ENCODE measurements at places on chromosomes 4 and X.

GRCh38 chrX:5180135-5180741, 1048.4 kb downstream of the NLGN4X start:
- no peak for DNase-seq

- no peak for DNase-seq
These were observed 693 bp downstream of the ATP10D start for GRCh38 chr4:47485768-47486167.

DNA sequence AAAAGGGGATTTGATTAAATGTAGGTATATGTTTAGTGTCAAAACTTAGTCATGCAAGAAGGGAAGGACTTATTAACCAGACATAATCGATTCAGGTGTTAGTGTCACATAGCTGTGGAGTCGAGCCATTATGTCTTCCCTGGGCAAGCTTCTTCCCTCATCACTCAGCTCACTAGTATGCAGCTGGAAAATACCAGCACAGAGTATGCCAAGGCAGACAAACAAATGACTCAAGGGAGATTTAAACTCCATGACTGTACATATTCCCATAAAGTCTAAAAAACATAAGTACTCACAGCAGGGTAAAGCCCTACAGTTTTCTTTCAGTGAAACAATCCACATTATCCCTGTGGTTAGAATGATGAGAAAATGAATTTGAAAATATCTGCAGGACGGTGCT, 304.5 kb downstream of the CBLL2 start:
- DNase-seq, result no peak

GRCh38 chr4:10086506-10087120, 30.0 kb downstream of the WDR1 start:
- no peak for DNase-seq

DNA sequence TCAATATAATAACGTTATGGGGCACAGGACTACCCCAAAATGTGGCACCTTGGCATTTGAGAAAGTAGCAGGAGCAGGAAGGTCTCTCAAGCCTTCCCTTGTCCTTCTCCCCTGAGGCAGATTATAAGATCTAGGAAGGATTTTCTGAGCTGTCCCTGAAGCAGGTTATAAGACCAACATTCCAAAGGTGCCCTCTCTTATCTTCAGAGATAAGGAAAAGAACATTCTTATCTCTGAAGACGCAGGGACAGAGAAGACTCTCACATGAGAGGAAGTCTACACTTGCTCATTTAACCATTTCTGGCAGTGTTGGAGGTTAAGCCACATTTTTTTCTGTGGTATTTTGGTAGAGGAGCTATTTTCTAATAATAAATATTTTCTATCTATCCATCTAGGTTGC, 437.9 kb upstream of the MAOA start:
- no peak for DNase-seq

- no peak for DNase-seq
These were observed 9.8 kb downstream of the LAMP2 start for GRCh38 chrX:120459309-120459708.

- DNase-seq, result no peak
These were observed 28.8 kb downstream of the FGFR3 start for GRCh38 chr4:1821679-1822567.

DNA sequence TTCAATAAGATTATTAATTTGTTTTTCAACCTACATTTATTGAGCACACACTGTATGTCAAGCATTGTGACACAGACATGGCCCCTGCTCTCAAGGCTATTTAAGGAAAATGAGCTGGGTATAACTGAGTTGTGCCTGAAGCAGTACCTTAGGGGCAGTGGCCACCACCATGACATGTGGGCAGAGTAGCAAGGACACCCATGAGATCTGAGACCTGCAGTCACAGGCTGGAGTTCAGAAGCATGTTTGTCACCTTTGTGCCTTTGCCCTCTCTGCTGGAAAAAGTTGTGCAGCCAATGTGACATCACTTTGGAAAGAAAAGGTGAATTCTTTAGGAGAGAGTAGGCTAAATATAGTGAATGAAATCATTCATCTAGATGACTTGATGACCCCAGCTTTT, 501.3 kb downstream of the BCOR start:
- DNase-seq, result no peak

- DNase-seq, result no peak
These were observed 74.7 kb downstream of the CEP44 start for GRCh38 chr4:174358410-174358809.

DNA sequence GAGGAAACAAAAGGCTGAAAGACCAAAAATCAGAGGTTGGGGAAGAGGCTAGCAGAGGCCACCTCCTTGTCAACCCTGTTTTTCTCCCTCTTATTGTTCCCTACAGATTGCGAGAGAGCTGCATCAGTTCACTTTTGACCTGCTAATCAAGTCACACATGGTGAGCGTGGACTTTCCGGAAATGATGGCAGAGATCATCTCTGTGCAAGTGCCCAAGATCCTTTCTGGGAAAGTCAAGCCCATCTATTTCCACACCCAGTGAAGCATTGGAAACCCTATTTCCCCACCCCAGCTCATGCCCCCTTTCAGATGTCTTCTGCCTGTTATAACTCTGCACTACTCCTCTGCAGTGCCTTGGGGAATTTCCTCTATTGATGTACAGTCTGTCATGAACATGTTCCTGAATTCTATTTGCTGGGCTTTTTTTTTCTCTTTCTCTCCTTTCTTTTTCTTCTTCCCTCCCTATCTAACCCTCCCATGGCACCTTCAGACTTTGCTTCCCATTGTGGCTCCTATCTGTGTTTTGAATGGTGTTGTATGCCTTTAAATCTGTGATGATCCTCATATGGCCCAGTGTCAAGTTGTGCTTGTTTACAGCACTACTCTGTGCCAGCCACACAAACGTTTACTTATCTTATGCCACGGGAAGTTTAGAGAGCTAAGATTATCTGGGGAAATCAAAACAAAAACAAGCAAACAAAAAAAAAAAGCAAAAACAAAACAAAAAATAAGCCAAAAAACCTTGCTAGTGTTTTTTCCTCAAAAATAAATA, 179.9 kb downstream of the AR start:
- DNase-seq, result no peak

DNA sequence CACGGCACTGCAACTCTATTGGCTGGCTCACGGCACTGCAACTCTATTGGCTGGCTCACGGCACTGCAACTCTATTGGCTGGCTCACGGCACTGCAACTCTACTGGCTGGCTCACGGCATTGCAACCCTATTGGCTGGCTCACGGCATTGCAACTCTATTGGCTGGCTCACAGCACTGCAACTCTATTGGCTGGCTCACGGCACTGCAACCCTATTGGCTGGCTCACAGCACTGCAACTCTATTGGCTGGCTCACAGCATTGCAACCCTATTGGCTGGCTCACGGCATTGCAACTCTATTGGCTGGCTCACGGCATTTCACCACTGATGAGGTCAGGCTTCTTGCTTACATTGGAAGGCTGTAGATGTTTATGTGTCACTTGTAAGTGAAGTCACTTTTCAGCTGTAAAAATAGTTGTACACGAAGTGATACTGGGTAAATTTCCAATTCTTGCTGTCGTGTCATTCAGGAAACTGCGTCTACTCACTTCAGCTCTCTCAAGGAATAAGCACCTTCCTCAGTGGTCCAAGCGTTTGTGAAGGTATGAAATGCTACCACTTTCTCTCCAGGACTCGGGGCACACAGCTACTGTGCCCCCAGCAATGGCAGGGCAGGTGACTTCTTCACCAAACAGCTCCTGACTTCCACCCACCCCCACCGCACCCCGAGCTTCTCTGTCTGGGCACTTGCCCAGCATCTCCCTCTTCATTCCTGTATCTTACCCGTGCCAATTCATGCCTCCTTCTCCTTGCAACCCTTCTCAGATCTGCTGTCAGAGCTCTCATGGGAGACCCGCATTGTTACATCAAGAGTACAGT, 141.3 kb downstream of the AFAP1 start:
- DNase-seq, result no peak

DNA sequence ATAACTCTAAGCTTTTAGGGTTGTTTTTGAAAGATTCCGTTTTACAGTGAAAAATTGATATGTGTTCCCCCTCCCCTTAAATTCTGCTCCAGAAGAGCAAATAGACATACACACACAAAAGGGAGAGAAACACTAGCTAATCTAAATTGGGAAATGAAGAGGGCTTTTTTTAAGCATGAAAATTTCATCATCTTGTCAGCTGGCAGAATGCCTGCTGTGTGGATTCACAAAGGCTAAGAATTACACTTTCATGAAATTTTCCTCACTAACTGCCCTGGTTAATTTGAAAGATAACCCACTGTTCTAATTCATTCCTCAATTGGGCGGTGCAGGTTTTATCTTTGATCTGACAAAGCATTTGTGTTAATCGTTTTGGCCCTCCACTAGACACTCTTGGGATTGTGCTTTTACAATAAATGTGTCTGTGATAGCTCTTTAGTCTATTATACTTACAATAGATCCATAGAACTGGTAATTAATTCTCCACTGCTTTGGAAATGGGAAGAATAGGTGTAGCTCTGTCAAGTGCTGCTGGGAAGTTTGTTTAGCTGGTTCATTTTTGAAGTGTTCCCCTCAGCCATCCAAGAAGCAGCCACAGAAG, 152.9 kb downstream of the POLA1 start:
- DNase-seq, result no peak

DNA sequence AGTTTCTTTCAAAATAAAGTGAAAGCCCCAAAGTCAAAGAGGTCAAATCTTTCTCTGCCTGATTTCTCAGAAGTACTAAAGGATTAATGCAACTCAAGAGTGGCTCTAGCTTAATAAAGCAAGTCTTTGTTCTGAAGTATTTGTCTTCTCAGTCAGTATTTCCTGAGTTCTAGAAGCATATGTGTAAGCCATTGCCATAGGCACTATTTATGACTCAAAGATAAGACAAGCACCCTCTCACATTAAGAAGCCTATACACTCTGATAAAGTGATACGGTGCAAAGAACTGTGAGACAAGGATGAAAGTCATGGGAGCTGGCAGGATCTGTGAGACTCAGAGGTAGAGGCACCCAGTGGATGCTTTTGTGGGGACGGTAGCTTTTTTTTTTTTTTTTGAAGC, 60.9 kb downstream of the AASDH start:
- no peak for DNase-seq

- no peak for DNase-seq
These were observed 60.6 kb downstream of the GABRA2 start for GRCh38 chr4:46329118-46329976.

GRCh38 chr4:52358366-52358765, 300.7 kb downstream of the USP46 start:
- no peak for DNase-seq

DNA sequence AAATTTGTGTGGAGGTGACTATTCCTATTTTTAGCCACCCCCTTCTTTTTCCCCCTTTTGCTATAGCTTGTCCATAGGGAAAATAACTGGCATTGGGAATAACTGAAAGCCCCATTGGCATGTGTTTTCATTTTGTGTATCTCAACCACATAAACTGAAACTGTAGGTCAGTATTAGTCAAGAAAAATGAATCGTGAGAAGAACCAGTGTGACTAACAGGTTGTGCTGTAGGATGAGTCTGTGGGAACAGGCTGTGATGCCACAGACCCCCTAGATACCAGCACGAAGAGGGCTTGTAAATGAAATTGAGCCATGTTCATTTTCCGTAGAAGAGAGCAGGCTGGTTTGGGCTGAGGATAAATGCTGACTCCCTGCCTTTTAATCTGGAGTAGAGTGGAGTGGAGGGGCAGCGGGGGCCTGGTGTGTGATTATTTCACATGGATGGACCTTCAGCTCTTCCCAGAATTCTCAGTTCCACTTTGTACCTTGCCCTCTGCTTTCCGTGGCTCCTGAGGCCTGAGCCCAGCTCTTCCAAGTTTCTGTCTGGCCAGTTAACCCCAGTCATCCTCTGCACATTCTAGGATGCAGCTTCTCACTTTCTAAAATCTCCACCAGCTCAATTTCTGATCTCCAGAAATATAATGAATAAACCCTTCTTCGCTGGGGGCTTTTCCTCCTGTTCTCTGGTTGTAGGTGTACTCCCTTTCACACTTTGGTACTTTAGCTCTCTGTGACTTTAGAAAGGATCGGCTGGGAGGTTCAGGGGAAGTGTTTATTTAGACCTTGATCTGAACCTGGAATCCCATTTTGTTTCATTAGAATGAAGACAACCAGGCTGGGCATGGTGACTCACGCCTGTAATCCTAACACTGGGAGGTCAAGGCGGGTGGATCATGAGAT, 37.3 kb downstream of the DCUN1D4 start:
- no peak for DNase-seq

GRCh38 chr4:56677711-56678110, 3.4 kb downstream of the HOPX start:
- no peak for DNase-seq

DNA sequence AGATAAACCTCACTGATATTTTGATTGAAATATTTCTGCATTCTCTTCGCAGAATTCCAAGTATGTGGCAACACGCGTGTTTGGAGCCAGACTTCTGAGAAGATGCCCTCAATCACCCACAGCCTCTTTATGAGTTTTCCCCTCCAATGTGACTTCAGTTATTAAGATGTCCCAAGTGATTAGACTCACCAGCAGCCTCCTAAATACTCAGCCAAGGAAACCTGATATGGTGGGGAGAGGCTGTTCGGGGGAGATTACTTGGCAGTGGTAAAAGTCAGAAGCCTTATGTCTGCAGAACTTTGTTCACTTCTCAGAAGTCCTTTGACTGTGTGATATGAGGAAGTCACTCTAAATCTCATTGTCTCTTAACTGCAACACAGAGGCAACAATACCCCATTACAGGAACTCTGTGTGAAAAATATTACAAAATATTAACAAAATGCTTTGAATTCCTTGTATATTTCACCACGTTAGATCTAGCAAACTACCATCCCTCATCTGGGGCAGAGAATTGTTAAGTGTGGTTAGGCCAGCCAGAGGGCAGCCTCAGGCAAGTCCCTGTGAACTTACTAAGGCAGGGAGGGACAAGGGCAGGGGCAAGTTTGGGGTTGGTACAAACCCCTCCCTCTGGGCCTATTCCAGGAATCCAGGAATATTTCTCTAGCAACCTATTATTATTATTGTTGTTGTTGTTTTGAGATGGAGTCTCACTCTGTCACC, 151.4 kb upstream of the USP9X start:
- DNase-seq, result no peak

DNA sequence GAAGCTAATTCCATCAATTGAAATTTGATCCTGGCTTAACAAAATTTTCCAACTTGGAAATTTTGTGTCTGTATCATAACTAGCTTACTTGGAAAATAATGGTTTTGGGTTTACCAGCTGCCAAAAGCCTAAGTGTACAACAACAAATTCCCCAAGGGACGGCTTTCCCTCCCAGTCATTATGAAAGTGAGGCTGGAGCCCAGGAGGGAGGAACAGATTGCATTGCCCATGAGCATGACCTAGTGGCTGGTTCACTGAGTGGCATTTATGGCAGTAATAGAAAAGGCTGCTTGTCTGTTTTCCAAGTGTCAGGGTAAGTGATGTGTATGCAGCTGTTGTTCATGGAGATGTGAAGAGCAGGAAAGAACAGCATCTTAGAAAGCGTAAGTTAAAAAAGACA, 70.8 kb upstream of the HHIP start:
- no peak for DNase-seq

DNA sequence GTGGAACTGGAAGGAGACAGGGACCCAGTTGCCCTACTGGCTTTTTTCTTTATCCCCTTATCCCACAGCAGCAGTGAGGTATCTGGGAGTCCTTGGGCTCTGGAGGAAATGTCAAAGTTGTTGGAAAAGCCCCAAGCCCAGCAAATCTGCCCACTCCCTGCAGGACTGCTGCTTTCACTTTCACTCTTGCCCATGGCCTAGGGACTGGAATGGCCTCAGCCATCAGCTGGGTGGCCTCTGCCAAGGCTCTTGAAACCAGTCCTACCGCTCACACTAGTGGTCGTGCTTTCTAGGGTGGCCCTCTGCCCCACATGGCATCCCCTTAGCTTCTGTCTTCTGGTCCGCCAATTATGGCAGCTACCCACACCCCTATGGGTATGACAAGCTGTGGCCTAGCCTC, 9.7 kb upstream of the RHOXF1 start:
- no peak for DNase-seq

- DNase-seq, result no peak
These were observed 756.3 kb downstream of the CCSER1 start for GRCh38 chr4:90883519-90883918.
